ENCODE measurements at places on chromosomes 1 and 21.

- peak; percentile 41 for DNase-seq
These were observed 34.9 kb downstream of the ASH1L start for GRCh38 chr1:155527677-155528076.

GRCh38 chr1:75643460-75643859 lies 32.5 kb upstream of the SLC44A5 start:
- DNase-seq, result no peak

- DNase-seq, result no peak
These were observed 148.7 kb downstream of the MAST2 start for GRCh38 chr1:45952072-45952471.

DNA sequence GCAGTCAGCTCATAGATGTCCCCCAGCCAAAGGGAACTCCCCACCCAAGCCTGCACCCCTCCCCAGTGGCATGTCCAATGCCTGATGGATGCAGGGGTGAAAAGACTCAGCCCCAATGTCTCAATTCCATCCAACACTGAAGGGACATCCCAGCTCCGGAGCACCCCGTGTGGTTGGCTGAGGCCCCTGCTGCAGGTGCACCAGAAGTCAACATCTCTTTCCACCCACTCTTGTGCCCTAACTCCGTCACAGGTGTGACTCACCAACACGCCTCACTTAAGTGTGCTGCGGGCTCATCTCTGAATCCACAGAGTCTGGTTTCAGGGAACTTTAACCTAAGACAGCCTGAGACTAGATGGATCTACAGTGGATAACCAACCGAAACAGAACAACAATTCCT lies 40.9 kb upstream of the ZBTB18 start:
- DNase-seq, result no peak

DNA sequence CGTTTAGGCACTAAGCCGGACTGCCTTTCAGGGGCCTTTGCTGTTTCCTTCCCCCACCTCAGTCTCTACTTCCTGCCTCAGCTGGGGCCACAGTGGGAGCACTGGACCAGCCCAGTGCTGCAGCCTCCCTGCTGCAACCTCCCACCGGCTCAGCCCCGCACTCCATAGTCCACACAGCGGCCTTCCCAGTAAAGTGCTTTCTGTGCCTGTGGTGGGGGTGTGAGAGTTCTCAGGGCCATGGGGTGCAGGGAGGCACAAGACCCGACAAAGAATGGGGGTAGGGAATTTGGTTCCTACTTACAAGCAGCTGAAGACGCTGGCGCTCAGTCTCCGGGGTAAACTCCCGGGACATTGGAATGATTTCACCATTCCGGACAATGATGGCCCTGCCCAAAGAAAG lies 3.5 kb downstream of the PPM1J start:
- no peak for DNase-seq

- DNase-seq, result no peak
These were observed 83.2 kb downstream of the CLDN17 start for GRCh38 chr21:30083225-30083945.

DNA sequence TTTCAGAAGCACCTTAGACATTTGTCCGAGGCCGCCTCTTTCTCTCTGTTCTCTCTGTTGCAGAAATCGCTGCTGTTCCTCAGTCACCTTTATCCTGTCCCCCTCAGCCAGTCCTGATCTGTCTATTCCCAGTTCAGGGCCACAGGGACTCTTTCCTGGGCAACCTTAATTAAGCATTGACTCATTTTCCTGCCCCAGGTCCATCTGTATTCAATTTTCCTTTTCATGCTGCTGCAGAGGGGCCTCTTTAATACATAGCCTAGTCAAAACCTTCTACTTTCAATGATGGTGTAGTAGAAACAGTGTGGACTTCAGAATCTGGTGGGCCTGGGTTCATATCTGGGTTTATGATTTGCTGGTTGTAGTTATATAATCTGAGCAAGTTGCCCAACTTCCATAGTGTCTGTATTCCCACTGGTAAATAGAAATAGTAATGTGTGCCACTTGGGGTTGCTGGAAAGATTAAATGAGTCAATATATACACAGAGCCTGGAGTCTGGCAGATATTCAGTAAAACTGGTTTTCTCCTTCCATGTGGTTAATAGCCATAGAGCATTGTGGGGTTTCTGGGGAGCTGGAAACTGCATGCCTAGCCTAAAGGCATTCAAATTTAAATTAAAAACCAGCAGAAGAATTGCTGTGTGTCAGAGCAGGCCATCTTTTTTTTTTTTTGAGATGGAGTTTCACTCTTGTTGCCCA lies 4.5 kb downstream of the TRAF5 start:
- DNase-seq, result peak; percentile 45

DNA sequence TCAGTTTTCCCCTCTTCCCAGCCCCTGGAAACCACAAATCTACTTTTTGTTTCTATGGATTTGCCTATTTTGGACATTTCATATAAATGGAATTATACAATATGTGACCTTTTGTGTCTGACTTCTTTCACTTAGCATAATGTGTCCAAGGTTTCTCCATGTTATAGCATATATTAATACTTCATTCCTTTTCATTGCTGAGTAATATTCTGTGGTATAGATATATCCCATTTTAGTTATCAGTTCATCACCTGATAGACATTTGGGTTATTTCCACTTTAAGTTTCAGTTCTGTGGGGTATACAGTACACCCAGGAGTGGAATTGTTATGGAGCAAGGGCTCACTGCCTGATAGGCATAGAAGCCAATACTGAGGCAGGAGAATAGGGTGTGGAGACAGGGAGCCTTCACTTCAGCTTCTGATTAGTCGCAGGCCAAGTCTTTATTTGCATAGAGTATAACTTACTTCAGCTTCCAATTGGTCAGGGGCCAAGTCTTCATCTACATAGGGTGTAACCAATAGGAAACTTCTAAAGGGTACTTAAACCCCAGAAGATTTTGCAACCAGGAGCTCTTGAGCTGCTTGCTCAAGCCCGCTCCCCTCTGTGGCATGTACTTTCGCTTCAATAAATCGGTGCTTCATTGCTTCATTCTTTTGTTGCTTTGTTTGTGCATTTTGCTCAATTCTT lies 8.3 kb upstream of the NVL start:
- no peak for DNase-seq

DNA sequence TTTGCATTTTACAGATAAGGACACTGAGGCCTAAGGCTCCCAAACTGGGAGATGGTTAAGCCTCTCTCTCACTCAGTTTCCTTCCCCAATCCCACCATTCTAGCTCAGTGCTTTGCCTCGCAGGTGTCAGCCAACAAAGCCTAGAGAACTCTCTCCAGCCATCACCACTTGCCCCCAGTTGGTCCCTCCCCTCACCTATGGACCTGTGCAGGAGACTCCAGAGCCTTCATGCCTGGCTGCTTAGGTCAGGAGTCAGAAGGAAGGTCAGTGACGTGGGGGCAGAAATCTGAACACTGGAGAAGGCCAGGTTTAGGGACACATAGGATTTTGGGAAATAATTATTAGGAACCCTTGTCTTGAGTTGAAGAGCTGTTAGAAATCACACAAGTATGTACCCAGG lies 295.3 kb downstream of the PTPRU start:
- no peak for DNase-seq

DNA sequence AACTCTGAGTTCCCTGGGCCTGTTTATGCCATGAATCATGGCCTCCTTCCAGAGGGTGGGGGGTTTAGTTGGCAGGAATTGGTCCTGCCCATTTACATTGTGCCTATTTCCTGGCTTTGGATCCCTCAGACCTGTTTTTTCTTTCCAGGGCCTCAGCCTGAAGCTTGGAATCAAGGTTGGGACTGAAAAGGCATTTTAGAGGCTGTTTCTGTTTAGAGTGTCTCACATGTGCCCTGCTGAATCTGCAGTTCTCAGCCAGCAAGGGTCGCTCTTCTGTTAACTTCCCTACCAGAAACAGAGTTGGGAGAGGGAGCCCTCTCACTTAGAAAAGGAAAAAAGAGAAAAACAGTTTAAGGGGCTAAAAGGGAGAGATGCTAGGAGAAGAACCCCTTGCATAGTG lies 191.1 kb downstream of the PTPRC start:
- peak; percentile 15 for DNase-seq

All from EL (cell line).